Fibroblast of skin of back (primary cell): ENCODE measurements at places on chromosomes 16 and 17.

DNA sequence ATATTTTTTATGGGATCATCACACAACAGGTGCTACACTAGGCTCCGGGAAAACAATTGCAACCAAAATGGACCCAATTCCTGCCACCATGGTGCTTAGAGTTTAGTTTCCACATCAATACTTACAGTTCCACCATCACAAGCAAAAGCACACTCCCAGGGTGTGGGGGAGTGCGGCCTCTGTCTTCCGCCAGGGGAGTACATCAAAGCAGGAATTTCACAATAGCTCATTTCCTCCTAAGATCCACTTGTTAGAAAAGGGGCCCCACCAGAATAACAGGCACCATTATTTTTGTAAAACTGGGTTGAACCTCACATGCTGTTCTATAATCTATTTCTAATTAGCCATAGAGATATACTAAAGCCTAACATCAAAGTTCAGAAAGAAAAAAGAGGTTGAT lies 44.3 kb upstream of the PSMD7 start:
- DNase-seq: no peak

GRCh38 chr17:67381929-67382257 lies 4.8 kb downstream of the PITPNC1 start:
- no peak for DNase-seq

DNA sequence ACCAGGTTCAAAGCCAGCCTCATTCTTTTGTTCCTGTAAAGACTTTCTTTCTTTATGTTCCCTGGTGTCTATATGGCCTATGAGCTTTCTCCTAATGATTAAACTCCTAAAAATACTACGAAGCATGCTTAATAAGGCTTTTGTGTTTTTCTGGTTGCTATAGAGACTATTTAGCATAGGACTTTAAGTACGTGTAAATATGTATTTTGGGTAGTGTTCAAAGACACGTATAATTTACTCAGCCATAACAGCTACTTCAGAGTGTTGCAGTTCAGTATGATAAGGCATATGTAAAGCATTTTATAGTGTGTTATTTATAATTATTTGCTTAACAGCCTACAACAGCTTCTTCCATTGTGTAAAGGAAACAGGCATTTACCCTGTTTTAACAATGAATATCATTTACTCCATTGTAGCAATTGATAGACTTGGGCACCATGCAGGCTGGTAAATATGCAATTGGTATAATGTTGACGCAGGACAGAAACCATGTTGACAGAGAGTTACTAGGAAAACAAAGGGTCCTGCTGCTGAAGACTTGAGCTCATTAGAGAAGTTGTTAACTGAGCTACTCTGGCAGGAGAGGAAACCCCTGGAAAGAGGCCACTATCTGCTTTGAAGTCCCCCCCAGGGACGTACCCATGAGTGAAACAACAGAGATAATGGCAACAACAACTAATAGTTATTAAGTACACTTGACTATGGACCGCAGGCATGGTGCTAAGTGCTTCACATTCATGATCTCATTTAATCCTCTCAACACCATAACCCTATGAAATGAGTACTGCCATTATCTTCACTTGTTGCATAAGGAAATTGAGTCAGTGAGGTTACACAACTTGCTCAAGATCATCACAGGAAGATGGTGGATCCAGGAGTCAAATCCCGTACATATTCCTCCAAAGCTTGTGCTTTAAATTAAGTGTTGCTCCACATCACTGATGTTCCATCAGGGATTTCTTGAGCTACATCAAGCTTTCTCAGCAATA lies 342.2 kb upstream of the DYNLRB2 start:
- peak; percentile 31 for DNase-seq

GRCh38 chr17:59893676-59894100 lies 767 bp downstream of the RPS6KB1 start:
- peak; percentile 26 for DNase-seq

- DNase-seq: no peak
These were observed 129.9 kb downstream of the SDK2 start for GRCh38 chr17:73514146-73514863.

DNA sequence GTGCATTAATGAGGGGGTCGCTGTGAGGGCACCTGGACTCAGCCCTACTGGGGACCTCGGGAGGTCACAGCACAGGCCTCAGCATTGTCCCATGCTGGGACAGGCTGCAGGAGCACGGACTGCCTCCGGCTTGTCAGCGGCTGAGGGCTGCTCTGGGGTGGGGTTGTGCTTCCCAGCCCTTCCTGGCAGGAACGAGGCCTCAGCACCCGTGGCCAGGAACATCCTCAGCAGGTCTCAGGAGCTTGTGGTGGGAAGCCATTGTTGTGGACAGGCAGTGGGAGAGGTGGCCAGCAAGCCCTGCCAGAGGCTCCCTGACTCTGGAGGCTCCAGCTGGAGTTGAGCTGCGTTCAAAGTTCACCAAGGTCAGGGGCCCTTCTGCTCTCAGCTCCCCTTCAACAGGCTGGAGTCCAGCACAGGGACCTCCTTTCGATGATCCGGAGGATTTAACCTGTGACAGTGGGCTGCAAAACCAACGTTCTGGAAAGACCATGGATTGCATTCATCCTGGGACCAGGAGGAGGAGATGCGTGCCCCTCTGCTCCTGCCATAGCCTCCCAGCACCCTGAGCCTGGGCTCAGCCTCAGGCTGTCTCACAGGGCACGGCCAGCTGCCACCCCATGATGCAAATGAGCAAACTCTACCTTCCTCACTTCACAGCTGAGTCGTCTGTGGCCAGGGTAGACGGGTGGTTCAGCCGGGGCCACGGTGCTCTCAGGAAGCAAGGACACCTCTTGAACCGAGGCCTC lies 32.6 kb downstream of the FOXL1 start:
- DNase-seq: no peak

DNA sequence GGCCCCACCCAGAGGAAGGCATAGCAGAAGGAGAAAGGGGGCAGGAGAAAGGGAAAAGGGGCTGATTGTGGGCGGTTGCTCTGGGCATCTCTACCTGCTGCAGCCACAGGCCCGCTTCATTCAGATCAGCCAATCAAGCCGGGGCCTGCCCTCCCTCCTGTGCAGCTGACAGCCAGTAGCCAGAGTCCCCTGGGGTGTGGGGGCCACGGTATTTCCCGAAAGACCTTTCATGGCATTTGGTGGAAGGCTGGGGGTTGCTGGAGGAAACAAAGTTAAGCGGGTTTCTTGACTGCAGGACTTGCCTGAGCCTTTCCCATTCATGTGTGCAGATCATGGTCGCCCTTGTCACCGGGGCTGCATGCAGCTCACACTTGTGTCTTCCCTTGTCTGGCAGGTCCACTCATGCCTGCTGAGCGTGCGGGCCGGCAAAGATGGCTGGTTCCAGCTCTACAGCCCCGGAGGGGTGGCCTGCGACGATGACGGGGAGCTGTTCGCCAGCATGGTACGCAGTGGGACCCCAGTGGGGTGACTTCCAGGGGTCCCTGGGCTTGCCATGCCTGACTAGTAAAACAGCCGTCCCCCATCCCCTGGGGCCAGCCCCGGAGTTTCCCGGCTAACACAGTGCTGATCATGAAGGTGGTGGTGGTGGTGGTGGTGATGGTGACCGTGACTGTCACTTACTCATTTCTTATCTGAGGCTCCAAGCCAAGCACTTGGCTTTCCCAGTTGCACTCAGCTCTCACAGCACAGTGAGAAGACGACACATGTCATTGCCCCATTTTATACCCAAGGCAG lies 82.7 kb upstream of the PLCG2 start:
- no peak for DNase-seq

DNA sequence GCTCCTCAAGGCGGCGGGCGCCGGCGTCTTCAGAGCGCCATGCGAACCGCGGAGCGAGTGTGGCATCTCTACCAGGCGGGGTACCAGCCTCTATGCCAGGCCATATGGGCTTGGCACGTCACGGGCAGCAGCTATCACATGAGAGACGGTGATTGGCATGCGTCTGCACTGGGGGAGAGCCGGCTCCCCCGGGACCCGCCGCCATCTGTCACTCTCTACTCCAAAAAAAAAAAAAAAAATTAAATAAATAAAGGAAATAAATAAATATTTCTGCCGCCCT lies at the start of gene NEUROD2:
TSS of gene NEUROD2 (minus strand) at position 70 of the 280 bp plus-strand sequence. CDS start 1,321 bp downstream, outside the sequence.
- DNase-seq: no peak

- no peak for DNase-seq
These were observed 29.0 kb downstream of the ZC3H18 start for GRCh38 chr16:88599092-88599733.

GRCh38 chr17:20225162-20226115 lies 216.3 kb downstream of the SPECC1 start:
- no peak for DNase-seq

GRCh38 chr16:23518435-23518891 lies 8.2 kb upstream of the GGA2 start:
- DNase-seq: no peak

DNA sequence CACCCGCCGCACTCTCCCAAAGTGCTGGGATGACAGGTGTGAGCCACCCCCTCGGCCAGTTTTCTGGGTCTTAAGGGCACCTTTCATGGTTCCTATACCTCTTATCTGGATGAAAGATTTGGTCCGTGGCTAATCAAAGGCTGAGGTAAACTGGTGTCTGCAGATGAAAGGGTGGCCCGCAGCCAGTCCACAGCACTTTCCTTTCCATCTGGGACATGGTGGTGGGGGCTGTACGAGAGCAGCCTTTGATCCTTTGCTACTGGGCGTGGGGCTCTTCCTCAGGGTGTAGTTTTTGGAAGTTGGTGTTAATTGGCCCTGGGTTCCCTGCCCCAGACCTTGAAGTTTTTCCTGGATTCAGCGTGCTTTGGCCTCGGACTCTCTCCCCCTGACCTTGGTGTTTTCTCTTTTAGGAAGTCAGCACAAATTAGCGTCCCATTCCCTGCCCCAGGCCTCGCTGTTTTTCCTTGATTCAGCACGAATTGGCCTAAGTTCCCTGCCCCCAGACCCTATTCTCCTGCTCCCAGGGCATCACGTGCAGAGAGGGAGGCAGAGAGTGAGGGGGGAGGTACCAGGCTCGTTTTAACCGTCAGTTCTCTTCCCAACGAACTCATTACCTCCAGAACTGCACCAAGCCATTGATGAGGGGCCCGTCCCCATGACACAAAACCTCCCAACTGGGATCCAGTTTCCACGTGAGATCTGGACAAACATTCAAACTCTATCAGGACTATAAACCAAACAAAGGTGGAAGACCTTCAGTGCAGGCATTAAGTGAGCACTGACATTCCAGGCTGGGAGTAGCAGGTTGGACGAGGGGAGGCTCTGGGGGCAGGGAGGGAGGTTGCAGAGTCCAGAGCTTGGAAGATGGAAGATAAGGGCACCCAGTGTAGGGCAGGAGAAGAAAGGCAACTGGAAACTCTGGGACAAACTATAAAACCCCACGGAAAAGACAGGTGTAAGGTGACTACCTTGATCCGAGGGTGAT lies 11.6 kb downstream of the DPEP1 start:
- no peak for DNase-seq

- no peak for DNase-seq
These were observed 2.8 kb downstream of the SOCS7 start for GRCh38 chr17:38354466-38354865.

DNA sequence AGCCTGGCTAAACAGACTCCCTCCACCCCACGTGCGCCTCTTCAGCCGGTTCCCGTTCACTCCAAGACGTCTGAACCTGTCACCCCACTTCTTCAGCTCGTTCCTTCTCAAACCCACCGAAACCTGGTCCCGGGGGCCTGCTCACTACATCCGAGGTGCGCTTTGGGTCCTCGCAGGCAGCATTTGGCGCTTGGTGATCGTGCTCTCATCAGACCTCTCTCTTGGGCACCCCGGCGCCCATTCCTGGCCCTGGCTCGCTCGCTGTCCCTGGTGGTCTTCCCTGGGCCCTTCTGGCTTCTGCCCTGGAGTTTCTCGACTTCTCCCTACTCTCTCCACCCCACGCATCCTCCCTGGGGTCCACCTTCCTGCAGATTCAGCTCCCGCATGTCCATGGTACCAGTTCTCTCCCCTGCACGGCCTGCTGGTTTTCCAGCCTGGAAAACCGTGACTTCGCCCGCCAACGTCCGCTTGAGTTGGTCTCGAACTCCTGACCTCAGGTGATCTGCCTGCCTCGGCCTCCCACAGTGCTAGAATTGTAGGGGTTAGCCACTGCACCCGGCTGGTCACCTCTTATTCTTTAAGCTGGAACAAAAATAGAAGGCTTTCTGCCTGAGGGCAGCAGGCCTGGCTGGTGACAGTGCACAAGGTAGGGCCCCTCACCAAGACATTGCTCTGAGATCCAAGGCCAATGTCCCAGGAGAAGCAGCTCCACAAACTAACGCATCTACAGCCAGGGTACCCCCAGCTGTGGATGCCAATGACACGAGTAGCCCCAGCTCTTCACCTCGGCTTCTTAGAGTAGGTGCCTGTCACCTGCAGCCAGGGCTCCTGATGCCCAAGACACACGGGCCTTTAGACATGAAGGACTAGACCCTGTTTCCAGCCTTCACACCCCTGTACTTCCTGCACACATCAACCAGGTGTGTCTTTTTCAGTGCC lies 1.1 kb upstream of the MEAK7 start:
- no peak for DNase-seq

DNA sequence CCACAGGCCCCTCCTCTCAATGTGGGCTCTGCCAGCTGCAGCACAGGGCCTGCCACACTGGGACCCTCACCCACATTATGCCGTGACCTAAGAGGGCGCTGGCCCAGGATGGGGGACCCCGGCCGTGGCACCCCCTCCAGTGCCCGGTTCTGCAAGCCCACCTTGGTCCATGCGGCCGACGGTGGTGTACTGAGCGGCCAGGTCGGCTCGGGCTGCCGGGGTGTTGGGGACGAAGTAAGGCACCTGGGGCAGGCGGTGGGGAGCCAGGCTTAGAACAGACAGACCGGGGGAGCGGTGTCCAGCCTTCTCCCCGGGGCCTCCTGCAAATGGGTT lies 6.5 kb downstream of the SGSH start:
- DNase-seq: no peak

DNA sequence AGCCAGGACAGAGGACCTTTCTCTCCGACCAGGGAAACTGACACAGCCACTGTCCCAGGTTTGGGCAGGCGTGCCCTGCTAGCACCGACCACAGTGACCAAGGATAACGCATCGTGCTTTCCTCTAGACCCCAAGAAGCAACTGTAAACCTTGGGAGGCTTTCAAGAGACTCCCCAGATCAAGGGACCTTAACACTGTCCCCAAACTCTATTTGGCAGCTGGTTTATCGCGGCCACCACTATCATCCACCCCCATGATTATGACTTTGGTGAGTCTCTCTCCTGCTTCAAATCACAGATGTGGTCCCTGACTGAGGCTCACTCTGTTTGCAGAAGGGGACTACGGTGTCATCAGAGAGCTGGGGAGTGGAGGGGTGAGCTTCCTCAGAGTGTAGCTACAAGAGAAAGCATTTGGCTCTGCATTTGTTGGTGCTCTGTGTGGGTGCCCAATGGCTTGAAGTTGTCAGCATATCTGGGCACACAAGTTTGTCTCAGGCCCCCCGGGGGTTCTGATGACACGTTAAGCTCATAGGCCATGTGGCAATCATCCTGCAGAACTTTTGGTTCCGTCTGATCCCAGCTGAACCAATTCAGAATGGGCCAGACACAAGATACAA lies 408.0 kb downstream of the SLC39A11 start:
- DNase-seq: no peak

GRCh38 chr17:49741692-49742076 lies 22.2 kb downstream of the FAM117A start:
- no peak for DNase-seq
